HuH-7.5 (cell line): ENCODE measurements at places on chromosomes 7 and 10.

DNA sequence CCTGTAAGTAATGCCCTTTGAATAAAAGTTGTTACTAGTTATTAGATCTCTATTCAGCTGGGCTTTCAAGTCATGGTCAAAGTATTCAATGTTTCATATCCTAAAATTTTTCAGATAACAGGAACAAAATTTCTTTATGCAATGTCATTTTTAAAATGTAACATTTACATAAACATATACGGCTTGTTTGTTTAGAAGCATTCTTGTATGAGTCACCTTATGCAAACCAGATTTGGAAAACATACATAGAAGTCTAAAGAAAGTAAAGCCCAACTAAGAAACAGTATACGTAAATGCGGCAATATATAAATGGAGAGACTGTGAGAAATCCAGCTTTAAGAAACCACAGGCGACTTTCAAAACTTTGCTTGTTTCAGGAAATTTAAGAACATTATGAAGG lies 10.5 kb downstream of the TMEM168 start:
- DNase-seq = no peak

DNA sequence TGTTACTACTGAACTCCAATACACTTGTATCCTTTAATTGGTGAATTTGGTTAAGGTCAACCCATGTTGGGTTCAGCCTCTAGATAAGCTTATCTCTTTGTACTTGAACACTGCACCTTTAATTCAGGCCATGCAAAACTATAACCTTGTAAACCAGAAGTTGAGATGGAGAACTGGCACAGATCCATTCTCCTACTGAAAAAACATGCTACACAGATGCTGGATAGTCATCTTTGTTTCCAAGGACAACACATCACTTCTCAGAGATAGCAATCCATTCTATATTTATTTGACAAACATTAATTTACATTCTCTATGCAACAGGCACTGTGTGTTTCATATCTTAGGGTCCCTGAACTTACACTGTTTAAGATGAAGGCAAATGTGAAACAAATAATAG lies 2.9 kb upstream of the CDK14 start:
- DNase-seq = no peak

DNA sequence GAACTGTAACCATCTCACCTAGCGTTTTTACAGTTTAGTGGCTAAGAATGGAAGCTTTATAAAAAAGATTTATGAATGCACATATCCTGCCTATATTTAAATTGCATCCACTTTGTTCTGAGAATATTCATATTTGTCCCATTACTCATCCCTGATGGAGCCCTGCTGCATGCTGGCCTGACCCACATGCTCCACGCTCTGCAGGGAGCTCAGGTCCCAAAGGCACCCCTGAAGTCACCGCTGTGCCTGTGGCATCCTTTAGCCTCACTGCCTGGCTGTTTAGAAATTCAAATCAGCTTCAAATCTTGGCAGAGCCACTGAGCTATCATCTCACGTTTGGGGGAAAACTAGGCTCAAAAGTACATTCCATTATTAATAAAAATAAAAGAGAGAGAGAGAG lies 24.4 kb downstream of the C10orf90 start:
- no peak for DNase-seq

DNA sequence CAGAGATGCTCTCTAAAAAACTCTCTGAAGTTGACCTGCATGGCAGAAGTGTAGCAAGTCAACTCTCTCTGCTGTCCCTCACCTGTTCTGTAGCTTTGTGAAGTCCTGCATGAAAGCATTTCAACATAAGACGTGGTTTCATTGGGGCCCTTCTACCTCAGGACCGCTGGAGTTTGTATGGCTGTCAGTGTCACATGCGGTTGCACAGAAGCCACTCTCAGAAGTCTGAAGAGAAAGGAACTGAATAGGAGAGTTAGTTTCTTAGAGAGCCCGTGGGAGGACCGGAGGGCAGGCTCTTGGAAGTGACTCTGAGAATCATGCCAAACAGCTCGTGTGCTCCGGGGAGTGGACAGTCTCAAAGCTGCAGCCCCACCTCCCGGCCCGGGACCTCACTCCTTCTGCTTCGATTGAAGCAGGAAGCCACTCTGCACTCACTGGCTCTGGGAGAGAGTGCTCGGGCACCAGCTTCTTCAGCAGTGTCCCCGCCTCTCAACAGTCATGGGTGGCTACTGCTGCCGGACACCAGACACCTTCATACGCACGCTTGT lies 486.7 kb downstream of the SDK1 start:
- DNase-seq = no peak

GRCh38 chr10:15346440-15347141 lies 24.5 kb downstream of the FAM171A1 start:
- DNase-seq = no peak

GRCh38 chr7:33190688-33191304 lies 61.4 kb downstream of the BBS9 start:
- DNase-seq = no peak

- DNase-seq = no peak
Observed at GRCh38 chr7:44729949-44730590, 18.6 kb upstream of the ZMIZ2 start.
